ENCODE measurements at places on chromosomes 2 and 18. TPM values are rescaled to one million over a fixed set of nuclear protein-coding genes. Genes with fewer than 3 reads are reported as not detected.

SLC4A3 gene
- 8.0 TPM for total RNA-seq

NEB gene
- 1.6 TPM for total RNA-seq

NOP58 gene
- total RNA-seq, result 68.0 TPM

DNA sequence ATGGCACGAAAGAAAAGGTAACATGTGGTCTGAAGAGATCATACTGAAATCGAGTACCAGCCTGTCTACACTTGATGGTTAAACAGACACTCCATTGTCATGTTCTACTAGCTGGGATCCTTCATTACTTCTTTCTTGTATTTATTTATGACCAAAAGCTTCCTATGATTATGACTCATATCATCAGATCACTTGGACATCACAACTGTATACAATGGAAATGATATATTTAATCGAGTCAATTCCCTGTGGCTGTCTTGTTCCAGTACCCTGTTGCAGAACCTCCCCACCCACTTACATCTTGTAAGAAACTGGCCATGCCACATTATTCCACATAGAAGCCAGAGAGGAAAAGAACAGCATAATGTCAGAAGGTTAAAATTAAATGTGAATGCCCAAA is 358.9 kb downstream of the ZEB2 start:
- no peak overlapping the region for H3K4me3 ChIP-seq
- H3K4me1 ChIP-seq, result no peaks in the 10 kb centered on the region
- no peak for DNase-seq
- no peaks in the 10 kb centered on the region for H3K36me3 ChIP-seq
- no peak overlapping the region for H3K27ac ChIP-seq
- H3K27me3 ChIP-seq, result peaks cover 3% of the 10 kb centered on the region

DNA sequence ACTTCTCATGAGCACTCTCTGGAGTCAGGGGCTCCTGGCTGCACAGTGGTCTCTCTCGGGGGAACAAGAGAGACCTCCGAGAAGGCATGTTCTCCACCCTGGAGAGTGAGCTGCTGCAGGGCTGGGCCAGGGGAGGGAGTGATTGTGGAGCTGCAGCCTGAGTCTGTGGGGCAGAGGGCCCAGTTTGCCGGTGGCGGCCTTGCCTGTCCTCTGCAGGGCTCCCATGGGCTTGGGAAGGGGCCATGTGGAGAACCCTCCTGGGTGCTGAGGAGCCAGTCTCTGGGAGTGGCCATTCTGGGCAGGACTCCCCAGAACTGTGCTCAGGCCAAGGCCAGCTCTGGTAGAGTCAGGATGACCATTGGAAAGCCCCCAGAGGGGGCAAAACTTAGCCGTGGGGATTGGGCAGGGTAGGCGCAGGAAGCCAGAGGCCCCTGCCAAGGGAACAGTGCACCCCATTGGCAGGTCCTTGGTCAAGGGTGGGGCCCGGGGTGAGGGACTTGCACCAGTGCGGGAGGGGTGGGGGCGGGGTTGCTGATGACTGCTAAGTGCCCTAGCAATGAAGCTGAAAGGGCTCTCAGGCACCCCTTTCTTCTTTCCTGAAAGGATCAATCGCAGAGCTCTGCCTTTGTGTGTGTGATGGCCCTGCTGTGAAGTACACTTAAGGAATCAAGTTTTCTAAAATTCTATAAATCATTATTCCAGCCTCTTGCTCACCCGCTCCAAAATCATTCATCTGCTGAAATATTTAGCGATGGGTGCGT is 69.7 kb upstream of the BOD1L2 start:
- no peak for DNase-seq
- H3K4me3 ChIP-seq, result no peak overlapping the region
- H3K27me3 ChIP-seq, result peaks cover 54% of the 10 kb centered on the region
- H3K36me3 ChIP-seq, result no peaks in the 10 kb centered on the region
- H3K4me1 ChIP-seq, result no peaks in the 10 kb centered on the region
- no peak overlapping the region for H3K27ac ChIP-seq

Measured in type B pancreatic cell (in vitro differentiated cells).